ENCODE measurements at places on chromosomes 12 and 14. TPM values are rescaled to one million over a fixed set of nuclear protein-coding genes. Genes with fewer than 3 reads are reported as not detected.

HOXC9 gene
- not detected for total RNA-seq

GPR68 gene
- total RNA-seq = 3.4 TPM

TEX22 gene
- total RNA-seq = 0.36 TPM

FLRT2 gene
- 62.5 TPM for total RNA-seq

PRKCH gene
- 3.7 TPM for total RNA-seq

TOMM20L gene
- not detected for total RNA-seq

MYO1H gene
- not detected for total RNA-seq
